ENCODE measurements at places on chromosomes 12 and 14.

DNA sequence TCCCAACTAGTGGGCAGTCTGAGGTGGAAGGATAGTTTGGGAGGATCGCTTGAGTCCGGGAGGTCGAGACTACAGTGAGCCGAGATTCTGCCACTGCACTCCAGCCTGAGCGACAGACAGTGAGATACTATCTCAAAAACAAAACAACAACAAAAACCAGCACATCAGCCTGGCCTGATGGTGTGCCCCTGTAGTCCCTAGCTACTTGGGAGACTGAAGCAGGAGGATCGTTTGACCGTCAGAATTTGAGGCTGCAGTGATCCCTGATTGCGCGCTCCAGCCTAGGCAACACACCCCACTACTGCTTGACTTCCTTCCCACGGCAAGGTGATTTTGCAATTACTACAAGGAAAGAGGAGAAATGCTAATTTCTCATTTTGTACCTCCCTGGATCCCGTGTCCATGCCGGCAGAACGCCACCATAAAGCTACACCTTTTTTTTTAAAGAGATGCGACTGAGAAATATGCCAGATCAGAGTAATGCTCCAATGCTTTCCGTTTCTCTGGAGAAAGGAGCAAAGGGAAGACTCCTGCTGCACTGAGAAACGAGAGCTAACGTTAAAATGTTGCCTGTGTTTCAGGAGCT lies 672 bp upstream of the SCFD1 start:
- DNase-seq = no peak

DNA sequence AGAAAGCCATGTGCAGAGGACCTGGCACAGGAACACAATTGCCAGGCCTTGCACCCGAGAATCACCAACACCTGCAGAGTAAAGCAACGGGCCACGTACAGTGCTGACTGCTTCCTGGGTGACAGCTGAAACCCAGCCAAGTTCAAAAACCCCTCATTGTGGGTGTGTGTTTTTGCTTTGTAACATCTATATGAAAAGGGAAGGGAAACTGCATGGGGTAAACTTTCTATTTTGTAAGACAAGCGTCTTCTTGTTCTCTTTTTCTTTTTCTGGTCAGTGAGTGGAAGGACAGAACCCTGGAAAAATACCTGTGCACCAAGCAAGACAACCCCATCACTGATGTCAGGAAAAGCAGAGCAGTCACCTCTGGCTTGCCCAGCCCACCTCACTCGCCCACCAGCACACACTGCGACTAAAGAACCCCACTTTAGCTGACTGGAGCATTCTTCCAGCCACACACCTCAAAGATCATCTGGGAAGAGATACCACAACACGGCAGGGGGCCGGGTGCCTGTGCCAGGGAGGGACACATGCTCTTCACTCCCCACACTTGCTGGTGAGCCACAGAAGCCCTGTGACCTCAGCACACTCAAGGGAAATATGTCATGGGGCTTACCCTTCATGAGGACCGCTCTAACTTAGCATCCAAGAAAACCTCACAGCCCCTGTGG lies 172.3 kb downstream of the NDUFA12 start:
- DNase-seq = no peak

- no peak for DNase-seq
These were observed 16.1 kb upstream of the CCDC85C start for GRCh38 chr14:99619835-99620834.

- no peak for DNase-seq
These were observed 70.0 kb downstream of the SLC38A6 start for GRCh38 chr14:61051051-61051450.

DNA sequence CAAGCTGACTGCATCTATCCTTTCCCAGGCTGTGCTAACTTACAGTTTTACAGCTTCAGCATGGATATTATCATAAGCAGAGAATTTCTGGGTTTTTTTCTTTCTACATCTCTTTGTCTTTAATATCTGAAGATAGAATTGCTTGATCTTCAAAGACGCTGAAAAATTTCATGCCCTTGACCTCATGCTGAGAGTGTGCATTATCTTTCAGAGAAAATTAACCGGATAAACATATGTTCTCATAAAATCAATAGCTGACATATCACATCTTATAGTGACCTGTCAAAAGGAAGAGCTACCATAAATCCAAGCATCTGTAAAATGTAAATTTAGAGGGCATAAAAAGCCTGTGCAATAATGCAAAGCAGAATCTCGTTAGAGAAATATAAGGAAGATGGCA lies 1704.1 kb upstream of the FLRT2 start:
- DNase-seq = no peak

- no peak for DNase-seq
These were observed 47.1 kb upstream of the KICS2 start for GRCh38 chr12:64269161-64269560.

DNA sequence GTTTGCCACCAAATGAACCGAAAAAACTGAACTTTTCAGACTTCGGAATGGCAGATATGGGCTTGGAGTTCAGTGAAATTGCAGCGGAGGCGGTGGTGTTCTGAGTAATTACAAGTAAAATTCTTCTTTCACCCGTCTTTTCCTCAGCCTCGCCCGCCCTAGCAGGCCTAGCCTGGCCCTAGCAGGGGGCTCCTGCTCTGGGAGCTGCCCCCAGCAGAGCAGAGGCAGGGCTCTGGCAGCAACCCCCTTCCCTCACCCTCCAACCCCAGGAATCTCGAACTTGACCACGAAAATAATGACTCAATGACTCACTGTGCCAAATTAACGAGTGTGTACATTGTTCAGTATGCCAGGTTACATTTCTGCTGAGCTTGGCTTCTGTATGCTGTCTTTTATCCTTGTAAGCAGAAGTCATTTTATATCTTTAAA lies 1.1 kb downstream of the PAPLN start:
- peak; percentile 88 for DNase-seq

- no peak for DNase-seq
These were observed 11.4 kb downstream of the CABP1 start for GRCh38 chr12:120651821-120652220.

DNA sequence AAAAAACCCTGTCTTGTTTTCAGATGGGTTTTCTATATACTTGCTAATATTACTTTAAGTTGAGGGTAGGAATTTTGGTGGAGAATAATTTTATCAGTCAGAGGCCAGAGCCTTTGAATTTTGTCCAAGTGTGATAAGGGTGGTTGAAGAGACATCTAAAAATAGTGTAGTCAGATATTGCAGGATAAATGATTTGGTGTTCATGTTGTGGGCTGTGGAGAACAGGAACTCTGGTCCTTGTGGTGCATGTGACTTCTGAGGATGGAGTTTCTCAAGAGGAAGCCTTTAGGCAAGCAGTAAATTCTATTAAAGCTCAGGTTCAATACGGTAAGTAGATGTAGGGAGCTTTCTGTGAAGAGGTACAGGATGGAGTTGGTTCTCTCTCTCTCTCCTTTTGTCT lies 2.8 kb downstream of the ADAM21 start:
- no peak for DNase-seq

GRCh38 chr14:30874999-30875787 lies 834 bp downstream of the COCH start:
- no peak for DNase-seq

GRCh38 chr12:69354556-69355187 lies 4.9 kb upstream of the YEATS4 start:
- no peak for DNase-seq

- no peak for DNase-seq
These were observed 21.8 kb downstream of the FUT8 start for GRCh38 chr14:65434216-65434850.

GRCh38 chr14:96299441-96299840 lies 43.4 kb downstream of the BDKRB1 start:
- DNase-seq = no peak

DNA sequence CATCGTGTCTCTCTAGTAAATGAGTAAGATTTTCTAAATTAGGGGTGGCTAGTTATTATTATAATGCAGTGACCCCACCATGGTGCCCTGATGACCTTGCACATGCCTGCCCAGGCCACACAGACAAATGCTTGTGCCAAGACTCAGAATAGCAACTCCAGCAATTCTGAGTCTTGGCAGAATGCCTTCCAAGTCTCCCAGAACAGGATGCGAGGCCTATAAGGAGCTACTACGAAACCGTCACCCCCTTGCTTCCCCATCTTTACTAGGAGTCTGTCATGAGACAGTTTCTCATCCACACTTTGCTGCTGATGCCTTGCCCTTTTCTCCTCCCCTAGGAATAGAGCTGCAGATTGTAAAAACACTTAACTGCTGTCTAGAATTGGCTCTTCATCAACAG lies 559.9 kb downstream of the TRHDE start:
- no peak for DNase-seq

DNA sequence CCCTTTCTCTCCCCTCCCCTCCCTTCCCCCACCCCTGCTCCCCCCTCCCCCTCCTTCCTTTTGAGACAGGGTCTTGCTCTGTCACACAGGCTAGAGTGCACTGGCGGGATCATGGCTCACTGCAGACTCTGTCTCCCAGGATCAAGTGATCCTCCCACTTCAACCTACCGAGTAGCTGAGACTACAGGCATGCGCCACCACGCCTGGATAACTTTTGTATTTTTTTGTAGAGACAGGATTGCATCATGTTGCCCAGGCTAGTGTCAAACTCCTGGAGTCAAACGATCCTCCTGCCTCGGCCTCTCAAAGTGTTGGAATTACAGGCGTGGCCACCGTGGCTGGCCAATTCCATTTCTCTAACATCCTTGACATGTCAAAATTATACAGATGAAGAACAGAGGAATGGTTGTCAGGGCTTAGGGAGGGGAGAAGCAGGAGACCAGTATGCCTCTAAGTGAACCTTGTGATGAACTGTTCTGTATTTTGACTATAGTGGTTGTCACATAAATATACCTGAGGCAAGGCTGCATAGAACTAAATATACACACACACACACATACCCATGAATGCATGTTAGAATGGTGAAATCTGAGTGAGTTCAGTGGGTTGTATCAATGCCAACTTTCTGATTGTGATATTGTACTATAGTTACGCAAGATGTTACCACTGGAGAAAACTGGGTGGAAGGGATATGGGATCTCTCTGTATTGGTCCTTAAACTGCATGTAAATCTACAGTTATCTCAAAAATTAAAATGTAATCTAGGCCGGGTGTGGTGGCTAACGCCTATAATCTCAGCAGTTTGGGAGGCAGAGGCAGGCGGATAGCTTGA lies 3.6 kb upstream of the CFAP73 start:
- no peak for DNase-seq

DNA sequence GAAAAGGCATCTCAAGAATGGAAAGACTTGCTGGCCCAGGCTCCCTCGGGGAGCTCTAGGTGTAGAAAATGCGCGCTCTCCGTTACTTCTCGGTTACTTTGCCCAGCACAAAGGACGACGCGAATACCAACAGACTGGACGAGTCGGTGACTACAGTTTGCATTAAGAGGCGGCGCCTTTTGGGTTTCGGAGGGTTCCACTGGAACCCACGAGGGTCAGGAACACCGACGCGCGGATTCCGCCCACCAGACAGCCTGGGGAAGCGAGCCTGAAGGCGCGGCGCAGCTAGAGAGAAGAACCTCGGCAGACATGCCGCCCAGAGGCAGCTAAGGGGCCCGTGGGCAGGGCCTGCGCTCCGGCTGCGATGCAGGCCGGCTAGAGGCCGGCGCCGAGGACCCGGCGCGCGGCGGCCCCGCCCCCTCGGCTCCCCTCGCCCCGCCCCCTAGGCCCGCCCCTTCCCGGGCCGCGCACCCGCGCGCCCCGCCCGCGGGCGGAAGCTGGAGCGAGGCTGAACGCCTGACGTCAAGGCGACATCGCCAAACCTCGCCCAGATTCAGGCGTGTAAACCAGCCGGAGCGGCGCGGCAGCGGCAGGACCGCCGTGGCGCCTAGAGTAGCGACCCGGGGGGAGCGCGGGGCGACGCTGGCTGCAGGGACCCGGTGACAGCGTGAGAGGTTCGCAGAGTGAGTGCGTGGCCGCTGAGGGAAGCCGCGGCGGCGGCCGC lies at the start of gene RAP1B:
Gene RAP1B, plus strand, starts transcription at position 530 of the 724 bp plus-strand sequence. CDS start 37,826 bp downstream, outside the sequence.
- DNase-seq = peak; percentile 96

DNA sequence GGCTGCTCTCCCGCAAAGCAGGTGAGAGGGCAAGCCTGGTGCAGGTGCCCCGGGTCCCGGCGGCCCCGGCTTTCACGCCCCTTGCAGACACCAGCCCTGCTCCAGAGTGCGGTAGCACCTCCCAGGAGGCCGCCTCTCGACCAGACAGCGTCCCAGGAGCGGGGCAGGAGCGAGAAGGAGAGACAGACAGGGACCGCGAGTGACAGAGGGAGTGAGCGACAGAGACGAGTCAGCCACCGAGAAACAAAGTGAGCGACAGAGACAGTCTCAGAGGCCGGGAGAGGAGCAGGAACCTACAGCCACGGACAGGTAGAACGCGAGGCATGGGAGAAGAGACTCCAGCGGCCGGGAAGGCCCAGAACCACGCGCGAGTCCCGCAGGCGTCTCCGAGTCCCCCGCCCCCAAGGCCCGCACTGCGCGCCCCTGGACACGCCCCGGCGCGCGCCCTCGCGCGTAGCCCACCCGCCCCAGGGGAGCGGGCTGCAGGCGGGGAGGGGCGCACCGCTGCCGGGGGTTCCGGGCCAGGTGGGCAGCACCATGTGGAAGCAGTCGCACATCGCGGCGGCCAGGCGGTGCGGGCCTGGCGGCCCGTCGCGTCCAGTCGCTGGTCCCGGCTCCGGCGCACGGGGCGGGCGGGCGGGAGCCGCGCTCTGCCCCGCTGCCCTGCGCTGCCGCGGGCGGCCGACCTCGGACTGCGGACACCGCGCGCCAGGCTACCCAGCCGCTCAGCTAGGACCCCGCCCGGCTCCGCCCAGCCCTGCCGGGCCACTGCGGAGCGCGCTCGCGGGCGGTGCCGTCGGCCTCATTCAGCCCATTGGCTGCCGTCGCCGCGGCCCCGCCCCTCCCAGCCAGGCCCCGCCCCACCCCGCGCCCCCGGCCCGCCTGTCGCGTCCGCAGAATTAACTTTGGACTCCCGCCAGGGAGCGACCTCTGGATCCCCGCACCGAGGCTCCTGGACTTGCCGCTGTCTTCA lies at the start of gene AHNAK2:
Gene AHNAK2, minus strand, starts transcription at position 694 of the 973 bp plus-strand sequence. Its CDS starts 137 bp downstream, at position 557.
- DNase-seq = peak; percentile 92

- DNase-seq = no peak
These were observed 582.7 kb downstream of the RERGL start for GRCh38 chr12:17507336-17507735.

DNA sequence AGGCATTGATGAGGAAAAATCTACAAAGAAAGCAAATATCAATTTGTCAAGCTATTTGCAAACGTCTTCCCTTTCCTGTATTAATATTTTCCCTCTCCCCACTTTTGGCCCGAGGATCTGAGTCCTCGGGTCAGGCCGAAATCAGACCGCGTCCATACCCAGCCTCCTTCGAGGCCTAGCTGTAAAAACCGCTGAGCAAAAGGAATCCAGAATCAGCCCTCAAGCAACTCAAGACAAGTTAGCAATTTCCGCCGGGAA lies 353 bp upstream of the MAPK1IP1L start:
- no peak for DNase-seq

GRCh38 chr14:89638891-89639290 lies 221.9 kb upstream of the FOXN3 start:
- DNase-seq = no peak

- peak; percentile 88 for DNase-seq
These were observed 181.3 kb upstream of the FKBP4 start for GRCh38 chr12:2613326-2614073.

Measured in osteocyte (in vitro differentiated cells).